NCI-H2227 treated with DMSO at 0.1 percent for 48 hours (cell line): ENCODE measurements at places on chromosomes 1 and 21.

GRCh38 chr1:230713915-230714764, at the start of gene AGT:
TSS of gene AGT (minus strand) at chr1:230714122. CDS start at chr1:230710823, 3,299 bp downstream.
- DNase-seq, result no peak

- no peak for DNase-seq
Observed at GRCh38 chr21:35933466-35933865, 126.9 kb downstream of the SETD4 start.

DNA sequence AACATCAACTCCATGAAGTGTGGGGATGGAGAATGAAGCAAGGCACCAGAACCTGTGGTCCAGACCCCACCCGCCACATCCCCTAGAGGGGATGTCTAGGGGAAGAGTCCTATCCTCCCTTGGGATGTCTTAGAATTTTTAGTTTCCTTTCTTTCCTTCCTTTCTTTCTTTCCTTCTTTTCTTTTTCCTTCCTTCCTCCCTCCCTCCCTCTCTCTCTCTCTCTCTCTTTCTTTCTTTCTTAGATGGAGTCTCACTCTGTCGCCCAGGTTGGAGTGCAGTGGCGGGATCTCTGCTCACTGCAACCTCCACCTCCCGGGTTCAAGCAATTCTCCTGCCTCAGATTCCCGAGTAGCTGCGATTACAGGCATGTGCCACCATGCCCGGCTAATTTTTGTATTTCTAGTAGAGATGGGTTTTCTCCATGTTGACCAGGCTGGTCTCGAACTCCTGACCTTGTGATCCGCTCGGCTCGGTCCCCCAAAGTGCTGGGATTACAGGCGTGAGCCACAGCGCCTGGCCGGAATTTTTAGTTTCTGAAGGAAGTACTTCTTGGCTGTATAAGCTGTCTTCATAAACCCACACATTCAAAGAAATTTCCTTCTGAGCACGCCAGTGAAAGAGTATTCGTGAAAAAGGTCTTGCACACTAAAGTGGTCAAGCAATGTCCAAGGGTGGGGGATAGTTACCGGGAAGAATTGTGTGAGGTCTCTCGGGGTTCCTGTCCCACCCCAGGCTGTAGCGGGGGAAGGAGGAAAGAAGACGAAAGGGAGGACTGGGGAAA, 20.8 kb upstream of the LEFTY2 start:
- no peak for DNase-seq

GRCh38 chr1:205575294-205575885, 56.4 kb downstream of the ELK4 start:
- no peak for DNase-seq

DNA sequence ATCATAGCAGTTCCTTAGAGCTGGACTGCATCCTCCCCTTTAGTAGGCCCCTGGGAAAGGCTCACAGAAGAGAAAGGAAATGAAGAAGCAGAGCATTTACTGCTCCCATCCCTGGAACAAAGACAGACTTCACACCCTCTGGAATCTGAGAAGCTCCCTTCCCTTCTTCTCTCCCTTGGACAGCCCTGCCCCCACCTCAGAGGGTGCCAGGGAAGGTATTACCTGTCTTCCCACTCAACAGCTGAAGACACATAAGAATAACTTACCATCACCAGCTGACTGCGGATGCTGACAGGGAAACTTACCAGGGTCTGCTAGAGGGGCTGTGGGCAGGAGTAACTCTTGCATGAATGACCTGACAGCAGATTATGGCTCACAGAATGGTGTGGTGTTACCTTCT, 14.1 kb upstream of the FAAH start:
- no peak for DNase-seq

DNA sequence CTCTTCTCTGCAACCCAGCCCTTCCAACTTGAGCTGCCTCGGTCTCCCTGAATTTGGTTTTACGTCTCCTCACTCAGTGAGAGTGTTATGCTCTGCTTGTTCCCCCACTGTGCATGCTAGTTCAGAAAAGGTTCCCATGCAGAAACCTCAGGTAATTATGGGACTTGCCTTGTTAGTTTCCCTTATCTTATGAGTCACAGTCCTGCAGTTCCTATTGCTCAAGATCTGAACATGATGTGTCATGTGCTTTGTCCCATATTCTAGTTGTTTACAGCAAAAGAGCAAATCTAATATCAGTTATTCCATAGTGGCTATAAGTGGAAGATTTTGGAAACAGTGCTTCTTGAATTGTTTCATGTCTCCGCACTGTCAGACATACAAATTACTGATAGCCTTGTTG, 74.4 kb downstream of the DUSP10 start:
- DNase-seq, result no peak

DNA sequence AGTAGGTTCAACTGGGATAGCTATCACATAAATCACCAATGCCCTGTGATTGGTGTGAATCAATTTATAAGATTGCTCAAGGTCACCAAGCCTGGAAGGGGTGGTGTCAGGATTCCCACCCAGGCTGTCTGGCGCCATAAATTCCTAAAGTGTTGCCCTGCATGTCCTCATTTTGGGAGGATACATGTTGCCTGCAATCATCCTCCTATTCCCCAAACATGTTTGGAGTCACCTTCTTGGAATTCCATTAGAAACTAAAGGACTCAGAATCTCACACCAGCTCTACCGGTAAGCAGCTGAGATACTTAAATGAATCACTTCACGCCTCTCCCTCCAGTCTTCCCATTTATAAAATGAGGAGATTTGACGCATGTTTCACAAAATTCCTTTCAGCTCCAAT, 54.1 kb upstream of the SLC45A1 start:
- DNase-seq, result no peak

GRCh38 chr1:205510308-205510950, 6.0 kb downstream of the CDK18 start:
- DNase-seq, result no peak

DNA sequence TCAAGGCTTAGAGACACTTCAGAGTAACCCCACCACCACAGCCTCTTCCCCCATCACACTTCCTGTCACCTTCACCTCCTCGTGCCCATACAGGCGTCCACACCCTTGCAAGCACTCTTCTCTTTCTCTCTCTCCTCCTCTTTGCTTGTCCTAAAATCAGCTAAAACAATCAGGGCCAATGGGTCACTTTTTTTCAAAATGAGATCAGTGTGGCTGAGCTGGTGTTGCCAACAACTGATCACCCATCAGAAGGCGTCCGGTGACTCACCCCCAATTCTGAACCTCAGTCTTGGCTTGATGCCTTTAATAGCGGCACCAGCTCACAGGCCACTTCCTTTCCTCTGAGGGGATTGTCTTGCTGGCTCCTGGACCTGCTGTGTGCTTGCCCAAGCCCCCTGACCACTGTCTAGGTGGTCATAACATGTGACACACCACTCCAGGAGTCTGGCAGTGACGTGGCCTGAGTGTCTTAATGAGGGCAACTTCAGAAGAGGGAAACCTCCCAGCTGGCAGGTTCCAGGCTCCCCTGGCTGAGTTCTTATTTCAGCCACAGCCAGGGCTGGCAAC, 1.6 kb downstream of the DRAXIN start:
- DNase-seq, result no peak

GRCh38 chr1:91406773-91407389, 2.2 kb upstream of the HFM1 start:
- DNase-seq, result no peak

GRCh38 chr1:209431813-209432442, 151.6 kb upstream of the CAMK1G start:
- DNase-seq, result no peak

- no peak for DNase-seq
Observed at GRCh38 chr1:180123463-180123936, 31.2 kb upstream of the QSOX1 start.

DNA sequence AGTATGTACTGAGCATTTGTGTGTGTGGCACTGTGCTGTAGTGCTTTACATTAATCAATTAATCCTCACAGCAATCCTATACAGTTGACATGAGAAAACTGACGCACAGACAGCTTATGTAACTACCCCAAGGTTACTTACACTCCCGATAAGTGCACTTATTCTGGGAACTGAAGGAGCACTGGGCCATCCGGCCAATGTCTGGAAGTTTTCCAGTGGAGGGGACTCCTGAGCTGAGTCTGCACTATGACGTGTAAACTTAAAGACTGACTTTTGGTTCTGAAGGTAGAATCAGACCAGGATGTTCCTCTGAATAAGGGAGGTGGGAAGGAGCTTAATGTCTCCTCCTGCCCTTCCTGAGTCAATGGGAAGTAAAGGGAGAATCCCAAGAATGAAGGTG, 12.2 kb downstream of the TRABD2B start:
- no peak for DNase-seq

- peak; percentile 23 for DNase-seq
Observed at GRCh38 chr1:183630748-183631147, 4.8 kb downstream of the ARPC5 start.

DNA sequence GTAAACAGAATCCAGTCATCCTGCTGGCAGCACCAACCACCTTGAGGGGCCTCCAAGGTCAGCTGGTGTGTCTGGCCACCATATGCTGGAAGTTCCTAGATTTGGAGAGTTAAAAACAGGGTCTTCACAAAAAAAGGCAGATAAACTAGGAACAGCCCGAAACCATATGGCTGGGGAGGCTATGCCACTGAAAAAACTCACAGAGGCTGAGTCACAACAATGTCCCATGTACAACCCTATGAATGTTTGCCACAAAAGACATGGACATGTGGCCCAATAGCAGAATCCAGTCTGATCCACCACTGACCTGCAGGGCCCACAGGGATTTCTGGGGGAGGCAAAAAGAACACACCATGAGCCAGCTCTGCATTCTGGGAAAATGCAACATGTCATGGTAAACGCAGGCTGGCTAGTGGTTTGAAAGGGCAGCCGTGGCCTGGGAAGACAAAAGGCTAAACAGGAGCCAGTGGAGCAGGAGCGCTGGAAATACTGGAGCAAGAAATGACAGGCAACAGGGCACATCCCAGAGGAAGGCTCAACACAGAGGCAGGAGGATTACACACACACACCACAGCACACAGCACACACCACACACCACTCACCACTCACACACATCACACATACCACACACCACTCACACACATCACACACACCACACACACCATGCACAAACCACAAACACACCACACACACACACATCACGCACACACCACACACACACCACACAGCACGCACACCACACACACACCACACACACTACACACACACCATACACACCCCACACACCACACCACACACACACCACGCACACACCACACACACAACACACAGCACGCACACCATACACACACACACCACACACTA, 55.4 kb downstream of the HSF2BP start:
- DNase-seq, result no peak

- DNase-seq, result no peak
Observed at GRCh38 chr1:88433556-88433955, 250.5 kb upstream of the PKN2 start.

GRCh38 chr1:75412616-75413015, 198.3 kb downstream of the SLC44A5 start:
- no peak for DNase-seq

DNA sequence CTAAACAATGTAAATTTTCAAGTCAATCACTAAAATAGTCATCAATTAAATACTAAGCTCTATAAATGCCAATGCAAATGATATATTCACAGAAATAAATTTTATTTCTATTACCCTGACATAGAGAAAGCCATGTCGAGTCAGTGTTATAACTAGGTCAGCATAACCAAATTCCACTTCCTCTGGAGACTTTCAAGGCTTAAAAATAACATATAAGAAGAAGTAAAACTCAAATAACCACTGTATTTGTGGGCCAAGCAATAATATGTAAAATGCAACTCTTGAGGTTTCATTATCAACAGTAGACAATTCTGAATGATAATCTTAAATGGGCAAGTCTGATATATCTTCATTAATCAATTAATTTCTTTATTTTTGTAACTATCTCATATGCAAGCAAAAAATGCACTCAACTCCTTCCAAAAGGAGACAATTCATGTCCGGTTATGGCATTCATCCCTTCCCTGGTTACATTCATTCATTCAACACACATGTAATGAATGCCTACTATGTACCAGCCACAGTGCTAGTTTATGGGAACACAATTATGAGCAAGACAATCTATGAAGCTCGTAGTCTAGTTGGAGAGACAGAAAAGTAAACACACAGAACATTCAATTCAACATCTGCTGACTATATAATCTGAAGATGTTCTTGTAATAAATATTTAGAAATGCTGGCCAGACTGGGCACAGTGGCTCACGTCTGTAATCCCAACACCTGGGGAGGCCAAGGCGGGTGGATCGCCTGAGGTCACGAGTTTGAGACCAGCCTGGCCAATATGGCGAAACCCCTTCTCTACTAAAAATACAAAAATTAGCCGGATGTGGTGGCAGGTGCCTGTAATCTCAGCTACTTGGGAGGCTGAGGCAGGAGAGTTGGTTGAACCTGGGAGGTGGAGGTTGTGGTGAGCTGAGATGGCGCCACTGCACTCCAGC, 37.1 kb upstream of the CAP1 start:
- no peak for DNase-seq

- no peak for DNase-seq
Observed at GRCh38 chr1:59096501-59096900, 200.4 kb upstream of the FGGY start.

- DNase-seq, result no peak
Observed at GRCh38 chr1:221947731-221948130, 205.8 kb upstream of the DUSP10 start.

GRCh38 chr1:81804312-81804711, 3.6 kb downstream of the ADGRL2 start:
- DNase-seq, result no peak

- DNase-seq, result no peak
Observed at GRCh38 chr1:31581821-31582810, 5.8 kb downstream of the TINAGL1 start.

DNA sequence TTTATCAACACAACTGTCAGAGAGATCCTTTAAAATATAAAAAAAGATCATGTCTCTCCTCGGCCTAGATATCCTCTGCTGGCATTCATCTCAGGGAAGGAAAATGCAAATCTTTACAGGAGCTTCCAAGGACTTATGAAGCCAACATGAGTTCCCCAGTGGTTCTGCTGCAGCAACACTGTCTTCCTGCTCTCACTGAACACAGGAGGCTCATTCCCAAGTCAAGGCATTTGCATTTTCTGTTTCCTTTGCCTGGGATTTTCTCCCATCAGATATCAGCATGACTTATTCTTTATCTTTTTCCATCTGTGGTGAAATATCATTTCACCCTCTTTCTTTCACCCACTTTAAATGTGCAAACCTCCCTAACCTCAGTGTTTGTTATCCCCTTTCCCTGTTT, 513.8 kb upstream of the ZP4 start:
- no peak for DNase-seq

DNA sequence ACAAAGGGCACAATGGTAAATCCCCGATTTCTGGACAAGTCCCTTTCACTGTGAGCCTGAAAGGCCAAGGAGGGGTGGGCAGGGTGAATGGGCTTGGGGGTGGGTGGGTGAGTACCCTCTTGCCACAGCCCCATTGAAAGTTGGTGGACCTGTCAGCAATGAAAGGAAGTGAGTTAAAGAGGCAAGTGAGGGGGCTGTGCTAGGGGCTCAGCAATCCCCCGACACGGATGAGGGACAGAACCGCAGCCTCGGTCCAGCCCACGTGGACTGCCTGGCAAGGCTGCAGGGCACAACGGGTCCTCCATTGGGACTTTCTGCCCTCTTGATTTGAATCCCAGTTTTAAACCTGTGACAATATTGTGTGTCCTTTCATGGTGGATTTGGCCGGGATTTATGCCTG, 255.3 kb downstream of the FOXD2 start:
- no peak for DNase-seq
